Activated CD8-positive, alpha-beta memory T cell treated with anti-CD3 and anti-CD28 coated beads for 1 hour (primary cell): ENCODE measurements at places on chromosomes 1 and 21.

GRCh38 chr21:45306832-45307571 lies 19.3 kb upstream of the POFUT2 start:
- no peak for DNase-seq

GRCh38 chr21:29080454-29080941 lies 7.0 kb upstream of the CCT8 start:
- no peak for DNase-seq

- no peak for DNase-seq
These were observed 354.6 kb upstream of the ADGRL2 start for GRCh38 chr1:81446000-81446669.

DNA sequence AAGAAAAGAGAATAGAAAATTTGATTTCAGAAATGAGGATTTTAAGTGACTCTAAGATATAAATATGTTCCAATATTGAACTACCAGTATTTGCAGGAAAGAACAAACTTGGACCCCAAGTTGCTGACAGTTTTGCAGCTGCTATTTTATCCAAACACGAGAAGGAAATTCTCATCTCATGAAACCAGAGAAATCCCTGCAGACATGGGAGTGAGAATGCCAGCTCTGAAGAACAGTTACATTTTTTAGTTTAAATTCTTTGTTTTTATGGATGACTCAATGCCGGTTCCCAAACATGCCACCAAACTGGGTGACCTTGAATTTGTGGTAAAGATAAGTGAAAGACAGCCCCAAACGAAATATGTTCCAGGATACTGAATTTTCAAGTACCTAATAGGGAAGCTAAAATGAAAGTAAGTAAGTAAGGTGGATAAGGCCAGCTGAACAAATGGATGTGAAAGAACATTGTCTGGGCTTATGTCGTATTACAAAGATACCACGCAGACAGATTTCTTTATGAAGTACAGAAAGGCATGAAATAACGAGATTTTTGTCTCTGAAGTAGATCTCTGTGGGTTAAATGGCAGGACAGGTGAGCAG lies 19.9 kb downstream of the TLR5 start:
- no peak for DNase-seq

GRCh38 chr1:82321794-82322193 lies 521.1 kb downstream of the ADGRL2 start:
- no peak for DNase-seq

- DNase-seq = no peak
These were observed 138.6 kb upstream of the EDN2 start for GRCh38 chr1:41622859-41623732.

GRCh38 chr1:103170609-103171008 lies 62.3 kb upstream of the COL11A1 start:
- DNase-seq = no peak

DNA sequence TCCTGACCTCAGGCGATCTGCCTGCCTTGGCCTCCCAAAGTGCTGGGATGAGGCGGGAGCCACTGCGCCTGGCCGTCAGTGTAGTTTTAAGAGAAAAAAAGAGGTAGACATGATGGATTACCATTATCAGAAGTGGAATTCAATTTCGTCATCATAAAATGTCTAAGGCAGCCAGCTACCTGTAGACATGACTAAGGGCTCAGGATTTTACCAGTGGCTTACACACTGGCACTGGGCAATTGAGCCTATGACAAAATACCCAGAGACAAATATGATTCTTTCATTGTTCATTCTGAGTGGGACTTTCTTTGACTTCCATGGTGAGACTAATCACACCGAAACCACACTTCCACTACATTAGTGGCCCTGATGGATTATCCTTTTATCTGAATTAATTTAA lies 181.5 kb downstream of the GABPA start:
- DNase-seq = no peak

DNA sequence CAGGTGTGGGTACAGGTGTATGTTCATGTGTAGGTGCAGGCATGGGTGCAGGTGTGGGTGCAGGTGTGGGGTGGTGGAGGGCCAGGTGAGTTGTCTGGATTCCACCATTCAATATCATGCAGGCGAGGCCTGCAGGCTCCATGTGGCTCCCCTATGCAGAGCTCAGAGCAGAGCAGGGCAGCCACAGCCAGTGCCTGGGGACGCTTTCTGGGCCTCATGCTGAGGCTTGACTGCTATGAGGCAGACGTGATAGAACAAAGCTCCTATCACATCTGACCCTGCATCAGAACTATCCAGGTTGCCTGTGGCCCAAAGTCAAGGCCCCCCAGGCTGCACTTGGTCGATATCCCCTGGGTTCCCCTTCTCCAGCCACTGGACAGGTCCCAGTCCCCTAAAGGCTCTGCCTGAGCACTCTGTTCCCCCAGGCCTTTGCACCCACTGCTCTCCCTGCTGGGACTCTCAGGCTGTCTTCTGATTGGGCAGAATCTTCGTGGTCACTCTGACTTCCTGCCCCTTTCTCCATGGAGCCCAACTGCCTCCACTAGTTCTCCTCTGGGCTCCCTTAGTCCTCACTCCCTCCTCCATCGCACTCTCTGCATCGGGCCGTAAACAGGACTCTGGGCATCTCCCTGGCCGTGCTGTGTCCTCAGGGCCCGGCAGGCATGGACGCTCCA lies 78.6 kb upstream of the ACTL8 start:
- no peak for DNase-seq

DNA sequence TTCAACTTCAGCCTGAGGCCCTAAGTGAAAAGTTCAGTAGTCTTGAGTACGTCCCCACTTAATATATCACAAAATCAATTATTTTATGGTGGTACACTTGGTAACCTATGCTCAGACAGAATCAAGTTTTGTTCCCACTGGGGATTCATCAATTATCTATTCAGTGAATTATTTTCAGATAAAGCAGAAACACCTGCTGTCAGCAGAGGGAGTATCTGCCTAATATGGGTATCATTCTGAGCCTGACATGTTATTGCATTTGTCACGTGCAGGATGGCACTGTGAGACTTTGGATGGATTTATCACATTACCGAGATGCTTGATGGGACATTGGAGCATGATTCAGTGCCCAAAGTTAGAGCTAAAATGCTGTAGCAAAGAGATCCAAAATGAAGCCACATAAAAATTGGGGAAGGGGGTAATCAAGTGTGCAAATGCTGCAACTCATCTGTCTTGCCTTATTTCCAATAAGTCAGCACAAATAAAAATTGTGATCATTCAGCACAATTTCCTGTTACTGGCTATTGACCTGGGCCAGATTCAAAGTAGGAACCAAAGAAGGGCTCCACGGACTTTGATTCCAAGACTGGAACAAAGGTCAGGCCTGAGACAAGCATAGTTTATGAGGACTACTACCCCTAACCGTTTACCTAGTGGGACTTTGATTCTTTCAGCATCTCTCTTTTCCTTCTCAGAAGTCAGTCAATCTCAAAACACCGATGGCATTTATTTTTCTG lies 657.6 kb downstream of the LMO4 start:
- no peak for DNase-seq

- DNase-seq = no peak
These were observed 54.4 kb downstream of the KCNAB2 start for GRCh38 chr1:6099787-6100765.

DNA sequence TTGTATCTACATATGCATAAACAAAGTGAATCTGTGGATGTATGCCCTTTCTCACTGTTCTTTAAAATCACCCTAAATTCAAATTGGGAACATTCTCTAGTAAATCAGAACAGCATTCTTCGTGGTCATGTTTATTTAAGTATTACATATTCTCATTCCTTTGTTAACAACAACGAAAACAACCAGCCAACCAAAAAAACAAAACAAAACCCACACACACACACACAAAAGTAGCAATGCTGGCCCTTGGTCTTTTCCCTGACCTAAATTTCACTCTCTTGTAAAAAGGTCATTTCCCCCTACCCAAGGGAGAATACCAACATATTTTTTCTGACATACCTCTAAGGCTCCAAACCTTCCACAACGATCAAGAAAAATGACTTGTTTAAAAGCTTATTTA lies 102.6 kb downstream of the NRIP1 start:
- no peak for DNase-seq

GRCh38 chr21:28738882-28739281 lies 253.8 kb downstream of the LTN1 start:
- no peak for DNase-seq

- DNase-seq = no peak
These were observed 82.8 kb upstream of the BEND5 start for GRCh38 chr1:48859456-48859855.

GRCh38 chr1:229124116-229124515 lies 146.8 kb upstream of the RAB4A start:
- DNase-seq = no peak

- DNase-seq = no peak
These were observed 366.0 kb downstream of the TTLL7 start for GRCh38 chr1:83632906-83633305.

GRCh38 chr21:41439248-41439647 lies 13.2 kb downstream of the MX1 start:
- DNase-seq = no peak

DNA sequence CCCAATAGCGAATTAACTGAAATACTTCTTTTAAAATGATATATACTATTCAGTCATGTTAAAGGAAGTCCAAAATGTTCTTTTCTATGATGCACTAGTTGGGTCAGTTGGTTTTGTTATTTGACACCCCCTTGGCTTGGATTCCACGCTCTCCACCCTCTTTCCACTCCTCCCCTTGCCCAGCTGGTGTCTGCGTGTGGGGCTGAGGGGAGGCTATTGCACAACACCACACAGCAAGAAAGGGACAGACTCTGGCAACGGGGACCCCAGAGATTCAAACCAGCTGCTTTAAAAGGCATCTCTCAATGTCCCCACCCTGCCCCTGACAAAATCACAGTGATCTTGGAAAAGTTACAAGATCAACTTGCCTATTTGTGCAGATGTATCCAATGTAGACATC lies 394.3 kb downstream of the TGFB2 start:
- no peak for DNase-seq

DNA sequence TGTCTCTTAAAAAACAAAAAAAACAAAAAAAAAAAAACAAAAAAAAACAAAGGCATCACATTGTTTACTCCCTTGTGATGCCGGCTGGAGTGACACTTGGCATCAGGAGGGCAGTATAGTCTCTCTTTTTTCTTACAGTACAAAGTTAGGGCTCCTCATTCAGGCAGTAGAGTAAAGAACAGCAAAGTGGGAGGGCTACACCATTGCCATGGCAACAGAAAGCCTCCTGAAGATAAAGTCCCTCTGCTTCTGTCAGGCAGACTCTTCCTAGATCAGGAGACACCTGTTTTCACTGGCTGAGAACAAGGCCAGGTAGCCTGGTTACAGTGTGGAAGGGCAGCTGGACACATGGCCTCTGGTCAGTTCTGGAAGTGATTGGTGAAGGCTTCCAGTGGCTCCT lies 41.3 kb upstream of the RAB3GAP2 start:
- no peak for DNase-seq

GRCh38 chr1:111723871-111724270 lies 15.3 kb downstream of the INKA2 start:
- DNase-seq = no peak

DNA sequence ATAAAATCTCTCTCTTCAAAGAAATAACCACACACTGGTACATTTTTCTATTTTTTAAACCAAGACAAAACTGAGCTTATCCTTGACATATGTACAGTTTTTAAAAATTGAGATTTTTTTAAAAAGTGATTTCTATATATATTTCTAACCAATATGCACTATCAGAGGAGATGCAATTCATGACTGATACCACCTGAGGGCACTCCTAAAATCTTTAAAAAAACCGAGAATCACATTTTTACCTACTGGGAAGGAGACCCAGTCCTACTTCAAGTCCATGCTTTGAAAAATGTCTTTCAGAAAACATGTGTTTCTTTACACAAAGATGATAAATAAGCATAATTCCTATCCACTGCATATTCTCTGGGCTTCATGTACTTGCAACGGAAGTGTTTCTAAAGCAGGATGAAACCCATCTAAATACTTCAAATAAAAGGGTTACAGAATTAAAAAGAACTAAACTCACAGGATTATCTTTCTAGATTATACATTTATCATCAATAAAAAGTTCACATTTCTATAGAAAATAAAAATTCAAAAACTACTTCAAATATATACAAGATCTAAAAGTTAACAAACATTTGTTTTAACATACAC lies 98.6 kb downstream of the ENAH start:
- DNase-seq = no peak

DNA sequence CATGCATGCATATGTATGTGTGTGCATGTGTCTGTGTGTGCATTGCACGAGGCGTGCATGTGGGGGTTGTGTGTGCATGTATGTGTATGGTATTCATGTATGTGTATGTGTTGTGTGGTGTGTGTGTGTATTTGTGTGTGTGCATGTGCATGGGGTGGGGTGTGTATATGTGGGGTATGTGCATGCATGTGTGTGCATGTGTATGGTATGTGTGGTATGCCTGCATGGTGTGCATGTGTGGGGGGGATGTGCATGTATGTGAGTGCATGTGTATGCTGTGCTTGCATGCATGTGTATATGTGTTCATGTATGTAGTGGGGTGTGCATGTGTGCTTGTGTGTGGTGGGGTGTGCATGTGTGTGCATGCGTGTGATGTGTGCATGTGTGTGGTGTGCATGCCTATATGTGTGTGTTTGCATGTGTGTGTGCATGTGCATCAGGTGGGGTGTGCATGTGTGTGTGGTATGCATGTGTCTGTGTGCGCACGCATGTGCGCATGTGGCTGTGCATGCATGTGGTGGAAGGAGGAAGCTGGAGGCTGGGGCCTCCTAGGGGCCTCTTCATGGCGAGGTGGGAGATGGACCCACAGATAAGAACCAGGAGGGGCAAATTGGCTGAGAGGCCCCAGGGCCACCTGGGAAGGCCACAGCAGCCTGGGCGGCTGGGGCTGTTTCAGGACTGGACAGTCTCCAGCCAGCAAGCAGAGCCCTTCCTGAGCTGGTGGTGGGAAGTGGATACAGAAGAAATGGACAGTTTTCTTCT lies 35.9 kb upstream of the ARF1 start:
- DNase-seq = no peak

- DNase-seq = no peak
These were observed 91.8 kb upstream of the BCL10 start for GRCh38 chr1:85368073-85368770.

- DNase-seq = no peak
These were observed 227.3 kb upstream of the CSF3R start for GRCh38 chr1:36709869-36710481.

- no peak for DNase-seq
These were observed 78.7 kb upstream of the TSPAN2 start for GRCh38 chr1:115168026-115168425.

GRCh38 chr1:244353551-244354091 lies 98.1 kb downstream of the ADSS2 start:
- DNase-seq = no peak

DNA sequence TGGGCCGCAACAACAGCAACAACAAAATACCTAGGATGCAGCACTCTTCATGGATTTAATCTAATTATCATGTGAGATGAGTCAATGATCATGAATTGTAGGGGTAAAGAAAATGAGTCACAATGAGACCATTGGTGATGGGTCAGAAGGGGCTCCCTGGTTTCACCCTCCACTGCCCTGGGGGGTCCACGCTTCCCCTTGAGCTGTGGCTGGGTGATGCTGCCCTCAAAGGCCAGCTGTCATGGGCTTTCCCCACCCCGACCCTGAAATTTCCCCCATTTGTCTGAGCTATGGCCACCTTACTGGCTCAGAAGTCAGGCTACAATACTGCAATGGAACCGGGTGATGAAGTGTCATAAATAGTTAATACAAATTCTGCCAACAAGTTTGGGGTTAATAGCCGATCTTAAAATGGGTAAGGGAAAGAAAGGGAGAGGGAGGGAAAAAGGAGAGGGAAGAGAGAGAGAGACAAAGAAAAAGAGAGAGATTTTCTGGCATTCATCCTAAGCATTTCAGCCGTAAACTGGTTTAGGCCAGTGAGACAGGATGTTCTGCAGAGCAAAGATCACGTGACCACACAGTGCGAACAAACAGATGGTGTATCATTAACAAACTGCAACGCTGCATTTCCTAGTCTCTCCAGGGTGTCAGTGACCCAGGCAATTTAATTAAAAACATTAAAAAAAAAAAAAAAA lies 143.4 kb upstream of the ERRFI1 start:
- no peak for DNase-seq
